ENCODE measurements at places on chromosomes 16 and 17. TPM values are rescaled to one million over a fixed set of nuclear protein-coding genes. Genes with fewer than 3 reads are reported as not detected.

GRCh38 chr17:69760562-69760961 lies 314.5 kb upstream of the KCNJ16 start:
- no peak for DNase-seq

- no peak for DNase-seq
Measured at GRCh38 chr16:81716478-81717225, 62.4 kb upstream of the PLCG2 start.

GRCh38 chr17:82740906-82741759 lies 5.7 kb downstream of the FN3K start:
- DNase-seq = no peak

- no peak for DNase-seq
Measured at GRCh38 chr17:37294888-37295287, 80.9 kb upstream of the C17orf78 start.

DNA sequence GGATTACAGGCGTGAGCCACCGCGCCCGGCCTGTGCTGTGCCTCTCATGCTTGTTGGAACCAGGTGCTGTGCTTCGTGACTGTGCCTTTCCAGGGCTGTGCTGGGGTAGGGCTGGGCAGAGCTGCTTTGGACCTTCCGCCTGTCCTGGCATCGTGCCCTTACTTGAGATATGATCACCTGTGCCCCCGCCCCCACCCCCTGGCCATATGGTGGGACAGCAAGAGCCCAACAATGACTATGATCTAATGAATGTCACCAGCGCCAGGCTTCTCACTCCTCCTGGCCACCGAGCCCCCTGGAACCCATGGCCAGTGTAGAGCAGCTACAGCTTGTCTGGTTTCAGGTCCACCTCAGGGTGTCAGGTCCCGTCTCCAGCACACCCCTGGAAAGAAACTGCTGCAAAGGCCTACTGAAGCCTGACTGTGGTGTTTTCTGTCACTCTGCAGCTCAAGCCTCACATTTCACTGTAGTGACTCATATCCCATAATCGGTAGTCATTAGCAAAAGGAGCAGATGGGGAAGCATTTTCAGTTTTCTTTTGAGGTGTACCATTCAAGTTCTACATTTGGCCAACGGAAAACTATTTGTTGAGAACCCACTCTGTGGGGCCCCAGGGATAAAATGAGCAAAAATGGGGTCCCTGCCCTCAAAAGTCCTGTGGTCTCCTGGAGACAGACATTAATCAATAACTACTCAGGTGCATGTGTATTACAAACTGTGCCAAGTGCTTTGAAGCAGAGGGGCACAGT lies 22.1 kb downstream of the FCSK start:
- no peak for DNase-seq

GRCh38 chr17:36500745-36501225 lies 14.3 kb downstream of the ZNHIT3 start:
- no peak for DNase-seq

The CLEC3A gene
- not detected for total RNA-seq

The KRT222 gene
- total RNA-seq = not detected

The GPS1 gene
- total RNA-seq = 88.2 TPM

The TBC1D3G gene
- total RNA-seq = not detected

The GPR179 gene
- total RNA-seq = 0.21 TPM

The CD300C gene
- not detected for total RNA-seq

The AXIN2 gene
- 21.3 TPM for total RNA-seq

Data from naive thymus-derived CD8-positive, alpha-beta T cell (primary cell).